Endodermal cell (in vitro differentiated cells): ENCODE measurements at places on chromosomes 4 and X. TPM values are rescaled to one million over a fixed set of nuclear protein-coding genes. Genes with fewer than 3 reads are reported as not detected.

DNA sequence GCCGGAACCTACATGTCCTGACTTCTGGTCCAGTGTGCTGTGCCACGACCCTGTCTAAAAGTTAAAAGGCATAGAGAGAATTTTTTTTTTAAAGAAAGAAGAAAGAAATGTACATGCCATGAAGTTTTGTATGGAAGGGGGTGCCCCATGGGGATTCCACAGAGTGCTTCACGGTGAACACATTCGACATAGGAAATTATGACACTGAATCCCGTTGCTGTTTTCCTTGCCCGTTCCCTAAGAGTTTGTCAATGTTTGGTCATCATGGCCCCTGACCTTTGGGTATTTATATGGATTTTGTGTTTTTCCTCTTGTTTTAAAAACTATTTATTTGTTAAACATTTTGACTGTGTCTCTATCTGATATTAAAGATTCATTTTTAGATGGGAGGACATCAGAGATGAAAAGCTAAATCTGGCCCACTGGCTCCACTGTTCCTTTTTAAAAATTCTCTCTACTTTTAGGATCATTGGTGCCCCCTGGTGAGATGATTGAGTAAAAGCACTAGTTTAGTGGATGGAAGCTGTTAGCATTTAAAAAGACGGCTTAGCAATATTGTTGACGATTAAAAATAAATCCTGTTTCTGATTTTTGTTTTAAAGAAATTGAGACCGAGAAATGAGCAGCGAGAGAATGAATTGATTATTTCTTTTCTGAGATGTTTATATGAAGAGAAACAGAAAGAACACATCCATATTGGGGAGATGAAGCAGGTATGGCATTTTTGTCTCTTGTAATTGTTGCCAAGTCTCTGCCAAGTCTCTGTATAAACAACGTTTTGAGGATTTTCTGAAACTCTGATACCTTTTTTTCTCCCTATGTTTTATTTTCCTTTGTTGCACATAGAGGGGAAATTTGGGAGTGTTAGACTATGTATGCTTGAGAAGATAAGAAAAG lies 75.0 kb downstream of the PTTG2 start:
- no peak for DNase-seq

- no peak for DNase-seq
These were observed 47.4 kb downstream of the NRK start for GRCh38 chrX:105869701-105870100.

- DNase-seq: no peak
These were observed 291.7 kb downstream of the KCNIP4 start for GRCh38 chr4:21656832-21657231.

The TLR2 gene
- total RNA-seq: 0.89 to 1.4 TPM (median 1.3 TPM) in 3 replicates

DNA sequence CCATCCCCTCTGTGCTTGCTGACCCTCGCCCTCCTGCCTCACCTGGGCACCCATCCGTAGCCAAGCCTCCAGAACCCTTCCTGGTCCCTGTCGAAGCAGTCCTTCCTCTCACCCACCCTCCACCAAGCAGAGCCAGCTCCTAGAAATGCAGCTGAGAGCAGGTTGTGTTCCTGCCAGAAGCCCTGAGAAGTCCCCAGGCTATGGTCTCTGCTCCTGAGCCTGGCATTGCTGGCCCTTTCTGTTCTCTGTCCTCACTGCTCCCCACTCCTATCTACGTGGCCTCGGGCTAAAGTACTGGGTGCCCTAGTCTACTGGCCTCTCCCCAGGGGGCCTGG lies 2.1 kb upstream of the CPZ start:
- DNase-seq: no peak

GRCh38 chr4:152680988-152681603 lies 1.3 kb upstream of the TMEM154 start:
- peak; percentile 64 for DNase-seq

The MAMLD1 gene
- total RNA-seq: 0.07 to 1.9 TPM (median 0.44 TPM) in 3 replicates

The IL9R gene
- 0.16 to 0.62 TPM in 2 of 3 replicates, not detected in the other for total RNA-seq

GRCh38 chr4:99710681-99711345 lies 53.2 kb upstream of the C4orf54 start:
- no peak for DNase-seq

- peak; percentile 40 for DNase-seq
These were observed 11.3 kb downstream of the SHOX start for GRCh38 chrX:641671-642435.

The TRPC3 gene
- total RNA-seq: 0.79 and 0.88 TPM in 2 replicates

DNA sequence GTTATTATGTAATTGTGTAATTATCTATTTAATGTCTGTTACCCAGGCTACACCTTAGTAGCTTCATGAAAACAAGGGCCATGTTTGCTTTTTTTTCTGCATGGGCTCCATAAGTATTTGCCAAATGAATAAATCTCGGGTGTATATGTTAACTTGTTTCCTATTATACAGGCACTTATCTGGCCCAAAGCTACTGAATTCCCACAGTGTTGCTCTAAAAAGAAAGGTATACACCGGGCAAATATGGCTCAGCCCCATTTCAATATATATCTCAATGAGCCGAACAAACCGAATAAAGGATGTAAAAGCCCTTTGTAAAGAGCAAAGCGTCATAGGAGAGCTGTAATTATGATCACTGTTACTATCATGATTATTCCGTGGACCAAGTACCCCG lies 767 bp downstream of the PAQR3 start:
- DNase-seq: no peak

GRCh38 chr4:158462611-158463010 lies 59.1 kb upstream of the RXFP1 start:
- no peak for DNase-seq

DNA sequence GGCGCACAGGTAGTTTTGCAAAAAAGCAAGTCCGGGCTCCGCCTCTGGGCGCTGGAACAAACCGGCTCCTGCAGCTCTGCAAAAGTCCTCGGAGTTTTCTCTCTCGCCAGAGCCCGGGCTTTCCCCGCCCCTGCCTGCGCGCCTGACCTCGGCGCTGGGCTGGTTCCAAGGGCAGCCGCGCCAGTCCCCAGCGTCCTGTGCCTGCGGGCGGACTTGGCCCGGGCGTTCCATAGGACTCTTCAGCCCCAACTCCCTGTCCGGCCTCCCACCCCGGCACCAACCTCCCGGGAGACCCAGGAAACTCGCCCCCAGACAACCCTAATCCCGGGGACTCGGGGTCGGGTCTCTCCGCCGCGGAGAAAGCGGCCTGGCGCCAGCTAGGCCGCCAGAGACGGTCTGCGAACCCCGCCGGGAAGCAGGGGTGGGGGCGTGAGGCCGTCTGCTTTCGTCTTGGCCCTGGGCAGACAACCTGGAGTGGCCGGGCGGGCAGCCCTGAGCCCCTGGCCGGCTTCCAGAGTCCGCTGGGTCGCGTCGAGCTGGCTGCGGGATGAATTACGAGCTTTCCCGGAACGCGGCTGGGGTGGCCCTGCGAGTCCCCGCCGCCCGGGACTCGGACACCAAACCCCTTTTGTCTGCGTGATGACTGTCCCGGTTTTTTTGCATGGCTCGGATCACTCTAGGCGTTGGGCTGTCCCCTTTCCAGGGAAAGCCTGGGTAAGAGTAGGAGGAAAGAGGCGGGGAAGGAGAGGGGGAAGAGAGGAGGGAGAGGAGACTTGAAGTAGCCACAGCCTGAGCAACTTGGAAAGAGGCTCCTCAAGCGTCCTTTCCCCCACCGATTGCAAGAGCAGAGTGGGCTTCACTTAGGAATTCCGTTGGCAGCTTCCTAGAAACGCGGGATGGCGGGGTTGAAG lies 916 bp downstream of the MXRA5 start:
- peak; percentile 87 for DNase-seq

- DNase-seq: no peak
These were observed 287.6 kb upstream of the TAPT1 start for GRCh38 chr4:16513876-16514275.

GRCh38 chrX:79330022-79330421 lies 37.1 kb downstream of the ITM2A start:
- DNase-seq: peak; percentile 55

- DNase-seq: no peak
These were observed 283.6 kb downstream of the RPA4 start for GRCh38 chrX:97167333-97167732.

DNA sequence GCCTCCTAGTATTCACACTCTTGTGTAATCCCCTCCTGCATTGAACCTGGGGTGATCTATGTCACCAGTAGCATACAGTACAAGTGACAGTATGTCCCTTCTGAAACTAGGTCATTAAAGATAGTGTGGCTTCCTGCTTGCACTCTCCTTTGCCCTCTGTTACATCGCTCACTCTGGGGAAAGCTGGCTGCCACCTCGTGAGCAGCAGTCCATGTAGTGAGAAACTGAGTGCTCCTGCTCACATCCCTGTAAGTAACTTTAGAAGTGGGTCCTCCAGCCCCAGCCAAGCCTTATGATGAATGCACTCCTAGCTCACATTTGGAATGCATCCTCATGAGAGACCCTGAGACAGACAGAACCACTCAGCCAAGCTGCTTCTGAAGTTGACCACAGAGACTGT lies 89.8 kb upstream of the TNIP3 start:
- no peak for DNase-seq

- no peak for DNase-seq
These were observed 44.9 kb downstream of the ANAPC4 start for GRCh38 chr4:25421816-25422525.

The AADAT gene
- total RNA-seq: 42.3 to 55.8 TPM (median 43.7 TPM) in 3 replicates

The DTHD1 gene
- total RNA-seq: not detected in 2 replicates

The COL4A6 gene
- total RNA-seq: 277 and 338 TPM in 2 replicates

- DNase-seq: no peak
These were observed 18.6 kb downstream of the STK32B start for GRCh38 chr4:5069901-5070300.

DNA sequence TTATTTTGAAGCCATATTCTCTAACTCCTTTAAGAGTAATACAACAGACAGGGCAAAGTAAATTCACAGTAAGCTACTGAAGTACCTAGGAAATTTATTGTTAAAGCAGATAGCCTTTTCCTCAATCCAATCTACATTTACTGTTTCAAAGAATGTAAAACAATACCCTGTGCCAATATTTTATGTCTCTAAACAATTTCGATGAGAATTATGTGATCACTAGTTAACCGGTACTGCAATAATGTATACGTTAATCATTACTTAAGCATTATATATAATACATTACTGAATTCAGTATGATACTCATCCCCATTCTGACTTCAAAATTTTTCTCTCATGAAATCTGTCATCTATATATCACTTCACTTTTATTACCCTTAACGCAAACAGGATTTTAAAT lies 28.5 kb downstream of the KLHL13 start:
- DNase-seq: no peak

DNA sequence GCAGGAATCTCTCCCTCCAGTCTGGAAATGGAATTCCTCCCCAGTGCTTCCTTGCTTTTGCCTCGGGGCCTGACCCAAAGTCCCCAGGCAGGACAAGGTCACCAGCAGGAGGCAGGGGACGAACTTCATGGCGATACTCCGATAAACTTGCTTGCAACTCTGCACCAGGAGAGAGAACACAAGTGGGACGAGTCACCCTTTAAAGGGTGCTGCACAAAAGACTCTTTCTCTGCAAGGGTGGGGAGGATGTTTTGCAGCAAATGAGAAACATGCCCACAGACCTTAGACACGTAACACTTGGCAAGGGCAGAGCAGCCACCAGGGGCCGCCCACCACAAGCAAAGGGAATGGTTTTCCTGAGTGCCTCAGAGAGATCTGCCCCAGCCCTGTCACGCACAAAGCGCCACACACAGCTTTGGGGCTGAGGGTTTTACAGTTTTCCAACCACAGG lies at the start of gene FGFBP2:
TSS of gene FGFBP2 (minus strand) at position 175 of the 451 bp plus-strand sequence. CDS start at position 129, 46 bp downstream.
- DNase-seq: peak; percentile 91

- DNase-seq: peak; percentile 42
These were observed 81.9 kb upstream of the LRPAP1 start for GRCh38 chr4:3613967-3614730.

The NRK gene
- total RNA-seq: 0.40 to 0.69 TPM (median 0.51 TPM) in 3 replicates

GRCh38 chrX:101452056-101452455 lies 33.2 kb upstream of the ARMCX4 start:
- DNase-seq: no peak

The SYTL5 gene
- 5.1 and 8.1 TPM in 2 replicates for total RNA-seq

DNA sequence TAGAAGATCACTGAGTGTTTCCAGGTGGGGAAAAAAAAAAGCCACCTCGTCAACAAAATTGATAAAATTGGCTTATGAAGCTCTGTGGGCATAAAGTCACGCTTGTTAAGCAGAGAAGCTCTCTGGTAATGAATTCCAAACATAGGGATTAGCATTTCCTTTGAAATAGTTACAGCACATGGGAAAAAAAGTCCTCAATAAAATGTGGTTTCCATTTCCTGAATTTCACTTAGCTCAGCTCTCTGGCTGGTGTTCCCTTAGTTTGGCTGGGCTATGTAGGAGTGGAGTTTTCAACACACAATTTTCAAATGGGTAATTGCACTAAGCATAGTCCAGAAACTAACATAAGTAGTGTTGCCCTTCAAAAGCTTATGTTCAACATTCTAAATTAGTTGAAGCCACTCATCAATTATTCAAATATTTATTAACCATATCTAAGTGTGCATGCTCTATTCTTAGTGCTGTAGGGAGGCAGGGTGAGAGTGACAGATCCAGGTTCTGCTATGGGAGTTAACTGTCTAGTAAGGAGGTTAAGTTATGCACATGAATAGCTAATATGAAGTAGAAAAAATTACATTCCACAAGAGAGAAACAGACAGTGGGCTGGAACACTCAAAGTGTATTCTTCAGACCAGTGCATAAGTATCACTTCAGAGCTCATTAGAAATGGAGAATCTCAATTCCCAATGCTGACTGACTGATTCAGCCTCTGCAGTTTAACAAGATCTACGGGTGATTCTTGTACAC lies 445.7 kb downstream of the SMARCA1 start:
- DNase-seq: no peak

The RAB33A gene
- total RNA-seq: 0.25 TPM in 1 of 2 replicates, not detected in the other

- no peak for DNase-seq
These were observed 50.8 kb upstream of the ELF2 start for GRCh38 chr4:139227729-139228404.

The MAP7D2 gene
- total RNA-seq: 1.1 to 3.0 TPM (median 1.9 TPM) in 3 replicates

The YTHDC1 gene
- total RNA-seq: 170 and 175 TPM in 2 replicates

GRCh38 chr4:154942176-154942575 lies 161.1 kb downstream of the RBM46 start:
- DNase-seq: no peak

DNA sequence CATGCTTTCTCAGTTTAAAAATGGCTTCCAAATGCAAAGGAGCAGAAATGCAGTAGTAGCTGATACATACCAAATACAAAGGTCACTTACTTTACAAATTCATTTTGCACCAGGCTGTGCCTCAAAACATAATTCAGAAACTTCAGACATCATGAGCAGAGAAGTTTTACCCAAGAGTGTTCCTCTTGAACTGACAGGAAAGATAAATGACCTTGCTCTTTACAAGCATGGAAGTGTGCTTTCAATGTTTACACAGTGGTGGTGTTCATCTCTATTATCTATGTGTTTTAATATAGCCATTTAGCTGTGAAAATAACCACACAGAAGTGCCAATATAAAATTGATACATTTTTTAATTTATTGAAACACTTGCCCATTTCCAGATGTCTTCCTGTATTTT lies 383.4 kb downstream of the ANKRD50 start:
- no peak for DNase-seq

DNA sequence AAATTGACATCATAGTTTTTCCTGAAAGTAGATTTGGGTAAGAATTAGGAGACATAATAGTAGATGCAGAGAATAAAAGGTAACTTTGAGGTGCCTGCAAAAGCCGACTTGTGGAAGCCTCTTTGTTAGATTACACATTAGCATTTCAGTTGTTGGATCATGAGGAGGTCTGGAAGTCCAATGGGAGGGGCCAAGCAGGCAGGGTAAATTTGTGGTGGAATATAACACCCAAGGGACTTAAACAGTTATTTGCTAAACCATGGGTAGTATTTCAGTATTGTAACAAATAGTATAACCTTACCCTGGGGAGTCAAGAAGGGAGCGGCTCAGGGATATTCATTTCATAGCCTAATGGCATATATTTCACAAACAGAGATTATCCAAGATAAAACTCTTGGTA lies 810.7 kb upstream of the AMOT start:
- no peak for DNase-seq

The ENPP6 gene
- total RNA-seq: not detected in 3 replicates
